Stimulated activated CD8-positive, alpha-beta memory T cell treated with anti-CD3 and anti-CD28 coated beads, Interleukin-7, amount 100 ng/mL, for 4 hours (primary cell): ENCODE measurements at places on chromosomes 1 and 21.

DNA sequence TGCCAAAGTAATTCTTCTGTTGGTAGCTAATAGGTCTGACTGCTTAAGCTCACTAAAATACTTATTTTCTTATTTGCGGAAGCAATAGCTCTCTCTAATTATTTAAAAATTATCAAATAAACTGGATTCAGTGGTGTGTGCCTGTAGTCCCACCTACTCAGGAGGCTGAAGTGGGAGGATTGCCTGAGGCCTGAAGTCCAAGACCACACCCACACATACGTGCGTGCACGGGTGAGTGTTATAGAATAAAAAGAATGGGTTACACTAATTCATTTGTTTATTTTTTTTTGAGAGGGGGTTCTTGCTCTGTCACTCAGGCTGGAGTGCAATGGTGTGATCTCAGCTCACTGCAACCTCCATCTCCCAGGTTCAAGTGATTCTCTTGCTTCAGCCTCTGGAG is 94.2 kb upstream of the HNRNPU start:
- DNase-seq, result no peak

DNA sequence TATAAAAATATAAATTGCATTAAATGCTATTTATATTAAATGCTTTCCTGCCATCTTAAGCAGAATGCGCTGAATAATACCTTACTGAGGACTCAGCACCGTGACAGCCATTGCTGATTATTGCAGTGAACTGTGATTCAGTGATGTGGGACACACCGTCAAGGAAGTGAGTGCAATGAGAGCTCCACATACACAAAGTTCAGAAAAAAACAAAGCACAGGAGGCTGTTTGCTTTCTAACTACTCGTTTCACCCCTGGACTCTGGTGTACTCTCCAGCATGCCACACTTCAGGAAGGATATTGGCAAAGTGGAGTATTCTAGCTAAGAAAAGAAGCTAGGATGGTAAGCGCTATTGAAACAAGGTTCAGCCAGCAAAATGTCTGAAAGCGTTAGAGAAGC is 57.4 kb upstream of the CXADR start:
- DNase-seq, result no peak

DNA sequence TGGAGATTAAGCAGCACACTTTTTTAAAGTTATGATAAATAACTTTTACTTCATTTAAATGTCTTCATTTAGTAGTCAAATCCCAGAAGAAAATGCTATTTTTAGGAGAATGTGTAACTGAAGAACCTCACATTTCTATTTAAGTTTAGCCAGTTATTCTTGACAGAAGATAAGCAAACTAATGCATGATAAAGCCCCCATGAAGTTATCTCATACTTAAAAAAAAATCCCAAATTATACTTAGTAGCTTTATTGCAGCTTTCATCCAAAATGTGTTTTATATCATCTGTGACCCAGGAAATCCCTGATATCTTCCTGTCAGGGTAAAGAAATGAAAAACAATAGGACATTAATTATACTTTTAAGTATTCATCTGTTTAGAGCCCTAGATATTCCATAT is 124.8 kb upstream of the SYT6 start:
- no peak for DNase-seq

DNA sequence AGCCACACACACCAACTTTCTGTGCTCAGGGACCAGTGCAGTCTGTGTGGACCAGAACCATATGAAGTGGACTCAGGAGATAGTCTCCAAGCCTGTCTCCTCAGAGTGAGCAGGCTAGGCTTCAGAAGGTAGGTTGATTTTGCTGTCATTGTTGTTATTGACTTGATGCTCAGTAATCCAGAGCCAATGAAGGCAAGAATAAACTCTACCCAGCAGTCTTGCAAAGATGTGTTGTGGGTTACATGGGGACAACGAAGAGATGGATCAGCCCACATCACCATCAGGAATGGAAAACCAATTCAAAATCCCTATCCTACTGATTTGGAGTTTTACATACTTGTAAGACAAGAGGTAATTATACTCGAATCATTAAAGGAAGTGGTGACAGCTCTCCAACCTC is 37.4 kb downstream of the PHC2 start:
- DNase-seq, result no peak

- DNase-seq, result no peak
These were observed 31.1 kb downstream of the CD160 start for GRCh38 chr1:145750426-145750825.

DNA sequence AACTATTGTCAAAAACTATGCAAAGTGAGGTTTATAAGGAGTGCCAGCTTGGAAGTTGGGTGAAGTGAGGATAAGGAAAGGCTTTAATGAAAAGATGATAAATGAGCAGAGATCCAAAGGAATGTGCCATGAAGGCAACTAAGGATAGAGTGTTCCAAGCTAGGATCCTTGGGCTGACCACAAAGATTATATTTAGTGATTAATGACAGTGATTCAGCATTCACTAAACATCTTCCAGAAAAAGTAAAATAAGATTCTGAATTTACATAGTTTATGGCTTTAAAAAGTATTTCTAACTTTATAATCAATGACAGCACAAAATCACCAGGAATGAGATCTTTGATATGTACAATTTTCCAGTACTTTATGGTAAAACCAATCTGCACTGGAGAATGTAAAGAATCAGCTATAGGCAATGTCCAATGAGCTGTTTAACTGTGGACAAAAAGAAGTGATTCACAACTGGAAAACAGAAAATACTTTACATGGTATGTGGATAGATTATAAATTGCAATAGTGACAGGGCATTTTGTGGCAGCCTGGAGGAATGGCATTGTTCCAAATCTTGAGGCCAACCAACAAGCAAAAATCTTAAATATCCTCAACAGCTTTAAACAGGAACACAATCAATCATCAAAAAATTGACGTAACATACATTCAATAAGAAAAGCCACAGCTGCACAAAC is 91.2 kb upstream of the KCTD3 start:
- DNase-seq, result no peak

DNA sequence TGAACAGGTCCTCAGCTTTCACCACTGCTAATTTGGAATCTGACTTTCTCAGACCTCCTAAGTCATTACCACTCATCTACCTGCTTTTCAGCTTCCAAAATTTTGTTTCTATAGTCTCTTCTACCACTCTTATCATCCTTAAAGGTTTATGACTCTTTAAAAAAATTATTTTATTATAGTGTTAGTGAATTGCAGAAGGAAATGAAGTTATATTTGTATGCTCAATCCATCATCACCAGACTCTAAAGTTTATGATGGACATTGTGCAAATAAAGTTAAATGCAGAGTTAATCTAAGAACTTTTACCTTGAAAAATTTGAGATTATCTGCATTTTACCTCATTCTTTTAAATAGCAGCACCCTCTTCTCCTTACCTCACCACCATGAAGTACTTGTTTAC is 14.6 kb downstream of the CDC42BPA start:
- no peak for DNase-seq

DNA sequence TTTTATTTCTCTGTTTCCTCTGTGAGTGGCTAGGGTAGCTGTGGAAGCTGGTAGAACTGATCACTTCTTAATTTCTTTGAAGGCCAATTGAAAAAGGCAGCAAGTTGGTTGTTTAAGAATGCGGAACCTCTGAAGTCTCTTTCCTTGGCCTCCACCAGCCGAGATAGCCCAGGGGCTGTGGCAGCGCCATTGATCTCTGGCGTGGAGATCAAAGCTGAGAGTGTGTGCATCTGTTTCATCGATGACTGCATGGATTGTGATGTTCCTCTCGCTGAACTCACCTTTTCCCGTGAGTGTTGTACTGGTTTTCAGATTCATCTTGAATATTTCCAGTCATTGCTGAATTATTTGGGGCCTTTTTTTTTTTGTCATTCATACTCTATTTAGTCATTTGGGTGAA is 97.7 kb downstream of the VPS13D start:
- DNase-seq, result no peak

GRCh38 chr21:28751176-28751575 is 241.5 kb downstream of the LTN1 start:
- DNase-seq, result no peak

DNA sequence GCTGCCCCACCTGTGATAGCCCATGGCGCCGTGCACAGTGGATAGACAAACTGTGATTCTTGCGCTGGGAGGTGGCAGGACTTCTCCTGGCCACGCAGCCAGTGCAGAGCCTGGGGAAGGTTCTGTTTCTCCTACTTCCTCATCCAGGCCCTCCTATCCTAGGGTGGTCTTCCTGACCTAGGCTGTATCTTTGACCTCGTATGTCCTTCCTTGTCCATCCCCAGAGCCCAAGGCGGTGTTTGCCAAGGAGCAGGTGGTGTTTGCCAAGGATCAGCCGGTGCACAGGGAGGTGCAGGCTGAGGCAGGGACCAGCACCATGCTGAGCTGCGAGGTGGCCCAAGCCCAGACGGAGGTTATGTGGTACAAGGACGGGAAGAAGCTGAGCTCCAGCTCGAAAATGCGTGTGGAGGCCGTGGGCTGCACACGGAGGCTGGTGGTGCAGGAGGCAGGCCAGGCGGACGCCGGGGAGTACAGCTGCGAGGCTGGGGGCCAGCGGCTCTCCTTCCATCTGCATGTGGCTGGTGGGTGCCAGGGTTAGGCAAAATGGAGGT is 63.9 kb downstream of the OBSCN start:
- no peak for DNase-seq

DNA sequence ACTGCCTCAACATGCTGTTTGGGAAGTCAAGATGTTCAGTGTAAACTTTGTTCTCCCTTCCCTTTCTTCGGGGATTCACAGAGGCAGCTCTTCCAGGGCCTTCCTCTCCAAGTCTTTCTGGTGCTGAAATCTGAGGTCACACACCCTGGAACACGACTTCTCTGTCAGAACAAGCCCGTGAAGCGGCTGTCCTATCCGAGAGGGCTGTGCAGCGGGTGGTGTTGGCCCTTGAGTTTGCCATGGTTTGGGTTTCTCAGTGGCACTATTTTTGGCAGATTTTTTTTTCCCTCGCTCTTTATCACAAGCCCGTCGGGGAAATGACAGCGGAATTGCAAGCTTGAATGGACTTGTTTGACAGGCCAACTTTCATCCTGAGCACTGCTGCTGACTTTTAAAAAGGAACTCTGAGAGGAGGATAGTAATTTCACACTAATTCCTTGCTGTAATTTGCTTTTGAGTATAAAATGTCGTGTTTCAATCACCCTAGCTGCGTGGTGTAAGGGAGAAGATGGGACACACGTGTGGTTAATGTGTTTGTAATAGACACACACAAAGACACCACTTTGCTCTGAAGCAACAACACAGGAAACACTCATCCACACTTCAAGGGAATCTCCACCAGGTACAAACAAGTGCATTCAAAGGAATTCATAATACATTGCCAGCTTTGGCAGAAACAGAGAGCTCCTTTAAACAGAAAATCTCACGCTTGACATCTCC is 60.1 kb upstream of the TARBP1 start:
- no peak for DNase-seq

DNA sequence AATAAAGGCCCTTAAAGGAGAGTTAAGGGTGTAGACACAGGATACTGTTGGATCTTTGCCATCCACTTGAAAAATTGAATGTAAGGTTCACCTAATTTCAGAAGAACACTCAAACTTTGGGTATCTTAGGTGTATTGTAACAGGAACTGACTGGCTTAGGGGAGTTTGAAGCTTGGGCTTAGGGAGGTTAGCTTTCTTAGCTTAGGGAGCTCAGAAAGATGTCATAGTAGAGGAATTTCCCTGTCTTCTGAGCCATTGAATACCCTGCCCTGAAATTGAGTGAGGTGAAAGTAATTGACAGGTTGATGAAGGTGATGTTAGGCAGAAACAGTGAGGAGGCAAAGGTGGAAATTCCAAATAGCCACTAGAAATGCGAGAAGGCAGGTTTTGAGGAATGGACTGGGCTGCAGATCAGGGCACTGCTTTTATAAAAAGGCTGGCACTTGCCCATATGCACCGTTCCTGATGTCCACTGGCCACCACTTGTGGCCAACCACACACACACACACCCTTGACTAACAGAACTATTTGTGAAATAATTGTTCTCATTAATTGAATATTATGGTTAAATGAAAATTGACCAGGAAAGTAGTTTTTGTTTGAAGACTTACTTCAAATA is 16.5 kb downstream of the BACH1 start:
- DNase-seq, result no peak

- DNase-seq, result no peak
These were observed 52.9 kb upstream of the SSBP3 start for GRCh38 chr1:54459140-54459539.

- no peak for DNase-seq
These were observed 278.4 kb downstream of the ZNF326 start for GRCh38 chr1:90273241-90273774.

DNA sequence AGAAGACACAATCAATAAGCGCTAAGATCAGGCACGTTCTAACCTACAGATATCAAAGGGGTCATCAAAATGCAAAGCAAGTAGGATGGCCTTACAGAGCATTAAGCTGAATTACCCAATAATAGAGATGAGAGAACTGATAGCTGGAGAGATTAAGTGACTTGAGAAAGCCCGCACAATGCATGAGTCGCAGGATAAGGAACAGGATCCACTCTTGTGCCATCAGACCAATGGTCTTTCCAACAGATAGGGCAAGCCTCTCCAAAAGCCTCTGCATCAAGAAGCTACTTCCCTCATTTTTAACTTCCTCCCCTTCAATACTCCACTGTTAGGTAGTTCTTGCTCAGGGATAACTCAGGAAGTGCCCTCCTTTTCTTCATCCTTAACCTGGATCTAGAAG is 2.6 kb downstream of the CHML start:
- no peak for DNase-seq

GRCh38 chr1:197917805-197918651 is 856 bp downstream of the LHX9 start:
- DNase-seq, result no peak

GRCh38 chr1:155128755-155129473 is 1.2 kb downstream of the EFNA1 start:
- DNase-seq, result no peak

- no peak for DNase-seq
These were observed 10.4 kb downstream of the TCHH start for GRCh38 chr1:152104854-152105253.

GRCh38 chr1:205438213-205439158 is 16.6 kb upstream of the LEMD1 start:
- no peak for DNase-seq

- DNase-seq, result no peak
These were observed 3.9 kb downstream of the SEMA6C start for GRCh38 chr1:151142411-151143056.

- peak; percentile 36 for DNase-seq
These were observed at the start of gene NADK for GRCh38 chr1:1777950-1778662. Gene NADK, minus strand, starts transcription at chr1:1778470. Its CDS starts 13,064 bp downstream, at chr1:1765406.

GRCh38 chr1:1847061-1847850 is 43.6 kb downstream of the GNB1 start:
- no peak for DNase-seq

DNA sequence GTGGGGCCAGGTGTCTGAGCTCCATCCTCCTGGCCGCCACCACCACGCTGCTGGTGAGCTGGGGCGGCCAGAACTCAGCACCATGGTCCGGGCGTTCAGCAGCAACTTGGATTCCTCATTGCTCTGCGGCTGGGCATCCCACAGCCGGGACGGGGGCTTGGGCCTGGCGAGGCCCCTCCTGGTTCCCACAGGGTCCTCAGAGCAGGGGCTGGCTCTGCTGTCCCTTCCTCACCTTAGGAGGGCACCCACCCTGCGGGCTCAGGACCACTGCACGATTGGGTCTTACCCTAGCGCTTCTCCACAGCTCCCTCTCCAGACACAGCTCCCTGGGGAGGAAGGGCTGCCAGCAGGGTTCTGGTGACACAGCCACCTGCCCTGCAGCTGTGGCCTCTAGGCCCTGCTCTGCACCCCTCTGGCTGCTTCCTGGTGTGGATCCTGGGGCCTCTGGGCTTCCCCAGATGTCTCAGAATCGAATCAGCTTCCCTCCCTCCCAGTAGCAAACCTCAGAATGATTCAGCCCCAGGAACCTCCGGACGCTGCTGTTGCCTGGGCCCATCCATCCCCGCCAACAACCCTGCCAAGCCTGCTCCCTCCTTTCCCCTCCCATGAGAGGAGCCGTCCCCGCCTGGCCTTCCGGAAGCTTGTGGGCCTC is 25.0 kb downstream of the CRYAA start:
- DNase-seq, result no peak
